Endothelial cell (in vitro differentiated cells): ENCODE measurements at places on chromosomes 5 and 9. TPM values are rescaled to one million over a fixed set of nuclear protein-coding genes. Genes with fewer than 3 reads are reported as not detected.

DNA sequence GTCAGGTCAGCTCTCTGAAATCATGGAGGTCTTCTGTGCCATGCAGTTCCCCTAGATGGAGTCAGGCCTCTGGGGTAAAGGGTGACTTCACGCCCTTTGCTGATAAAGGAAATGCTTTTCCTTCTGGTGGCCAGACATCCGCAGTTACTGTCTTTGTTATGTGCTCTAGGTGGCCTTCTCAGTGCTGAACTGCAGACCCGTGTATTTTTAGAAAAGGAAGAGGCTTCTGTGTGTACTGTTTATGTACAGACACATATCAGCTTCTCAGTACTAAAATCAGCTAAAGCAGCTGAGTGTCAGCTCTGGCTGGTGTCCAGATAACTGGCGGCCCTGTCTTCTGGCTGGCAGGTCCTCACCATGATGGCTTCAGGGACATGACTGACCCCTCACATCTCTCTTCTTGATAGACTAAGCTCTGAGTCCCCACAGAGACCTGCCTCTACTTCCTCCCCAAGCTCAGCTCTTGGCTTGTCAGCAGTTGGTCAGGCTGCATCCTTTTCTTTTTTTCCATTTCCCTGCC, 75.3 kb downstream of the ARHGAP26 start:
- H3K4me1 ChIP-seq = peaks cover 42% of the 10 kb centered on the region
- H3K27me3 ChIP-seq = peaks cover 5% of the 10 kb centered on the region
- peak overlapping the region; percentile 48 for H3K4me3 ChIP-seq
- no peaks in the 10 kb centered on the region for H3K36me3 ChIP-seq
- H3K27ac ChIP-seq = peak overlapping the region; percentile 97

DNA sequence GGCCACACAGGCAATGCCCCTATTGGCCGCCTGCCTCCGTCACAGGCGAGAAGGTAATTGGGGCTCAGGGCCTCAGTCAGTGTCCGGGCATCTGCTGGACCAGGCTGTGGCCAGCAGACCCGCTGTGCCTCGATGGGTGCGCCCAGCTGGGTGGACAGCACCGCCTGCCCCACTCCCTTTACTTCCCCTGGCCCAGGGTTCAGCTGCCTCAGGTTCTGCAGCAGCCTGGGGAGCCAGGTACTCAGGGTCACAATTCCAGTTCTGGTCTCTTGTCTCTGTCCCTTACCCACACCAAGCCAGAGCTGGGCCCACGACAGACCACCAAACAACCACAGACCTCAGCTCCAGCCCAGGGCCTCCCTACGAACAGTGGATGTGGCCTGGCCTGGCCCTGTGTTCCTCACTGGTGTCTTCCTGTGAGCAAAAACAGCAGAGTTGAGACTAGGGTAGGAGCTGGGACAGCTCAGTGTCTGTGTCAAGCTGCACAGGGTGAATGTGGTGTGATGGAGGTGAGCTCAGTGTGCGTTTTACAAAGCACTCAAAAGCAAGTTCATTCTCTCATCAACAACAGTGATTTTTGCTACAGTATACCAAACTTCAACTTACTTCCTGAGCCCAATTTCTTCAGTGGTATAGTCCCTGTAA, 33.4 kb upstream of the SUSD3 start:
- H3K36me3 ChIP-seq = no peaks in the 10 kb centered on the region
- peaks cover 7% of the 10 kb centered on the region for H3K4me1 ChIP-seq
- DNase-seq = no peak
- no peak overlapping the region for H3K27ac ChIP-seq
- H3K27me3 ChIP-seq = peaks cover 10% of the 10 kb centered on the region

- H3K4me1 ChIP-seq = no peaks in the 10 kb centered on the region
- no peaks in the 10 kb centered on the region for H3K36me3 ChIP-seq
- DNase-seq = no peak
- no peak overlapping the region for H3K27ac ChIP-seq
- peaks cover 4% of the 10 kb centered on the region for H3K27me3 ChIP-seq
- no peak overlapping the region for H3K4me3 ChIP-seq
These were observed 11.2 kb downstream of the FAM240B start for GRCh38 chr9:38708759-38709158.

DNA sequence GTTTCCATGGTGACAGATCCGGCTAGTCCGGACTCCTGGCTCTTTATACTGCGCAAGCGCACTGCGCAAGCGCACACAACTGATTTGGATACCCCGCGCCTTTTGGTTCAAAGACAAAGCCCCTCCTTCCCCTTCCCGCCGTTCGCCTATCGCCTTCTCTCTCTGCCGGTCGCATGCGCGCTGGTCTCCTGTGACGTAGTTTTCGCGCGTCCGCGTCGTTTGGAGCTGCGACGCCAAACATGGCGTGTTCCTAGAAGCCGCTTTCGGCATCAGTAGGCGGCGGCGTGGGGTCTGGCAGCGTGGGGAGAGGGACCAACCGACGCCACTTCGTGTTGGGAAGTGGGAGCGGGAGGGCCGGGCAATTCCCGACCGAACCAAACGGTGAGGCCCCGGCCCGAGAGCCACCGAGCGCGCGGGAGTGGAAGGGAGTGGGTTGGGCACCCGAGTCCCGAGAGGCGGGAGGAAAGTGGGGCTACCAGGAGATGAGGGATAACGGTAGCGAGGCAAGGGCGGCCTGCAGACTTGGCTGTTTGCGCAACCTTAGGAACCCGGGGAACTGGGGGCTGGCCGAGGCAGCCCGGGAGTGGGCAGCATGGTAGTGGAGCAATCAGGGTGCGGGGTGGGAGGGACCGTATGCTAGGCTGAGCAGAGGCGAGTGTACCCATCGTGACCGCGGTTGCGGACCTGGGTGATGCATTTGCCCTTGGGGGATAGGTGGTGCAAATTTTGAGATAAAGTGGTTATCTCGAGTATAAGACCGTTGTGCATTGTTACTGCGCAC, at the start of gene IPO11:
TSS of gene IPO11 (plus strand) at position 215 of the 781 bp plus-strand sequence. CDS start 24,517 bp downstream, outside the sequence.
- H3K36me3 ChIP-seq = no peaks in the 10 kb centered on the region
- H3K27me3 ChIP-seq = peaks cover 3% of the 10 kb centered on the region
- peak within 1 kb of the TSS; percentile 96 for H3K27ac ChIP-seq
- DNase-seq = peak; percentile 96
- H3K4me3 ChIP-seq = peak within 1 kb of the TSS; percentile 92
- peaks cover 9% of the 10 kb centered on the region for H3K4me1 ChIP-seq

The SLC36A3 gene
- not detected for total RNA-seq

The PAEP gene
- not detected for total RNA-seq

The DMRTA1 gene
- 6.3 TPM for total RNA-seq

The SLCO6A1 gene
- 0.51 TPM for total RNA-seq
